ENCODE measurements at places on chromosomes 2 and 18.

DNA sequence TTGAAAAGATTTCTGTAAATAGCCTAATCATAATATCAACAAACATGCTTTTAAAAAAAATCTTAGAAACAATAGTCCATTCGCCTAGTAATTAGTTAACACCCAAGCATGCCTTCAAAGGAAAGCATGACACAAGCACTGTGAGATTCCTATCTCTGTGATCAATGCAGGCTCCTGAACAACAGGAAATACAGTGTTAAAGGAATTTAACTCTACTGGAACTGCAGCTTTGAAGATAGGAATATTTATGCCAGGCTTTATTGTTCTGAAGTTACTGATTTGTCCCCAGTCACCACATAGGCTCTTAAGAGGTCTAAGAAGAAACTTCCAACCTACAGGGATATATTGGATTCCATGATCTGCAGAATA lies 15.4 kb upstream of the FAM124B start:
- DNase-seq = no peak

DNA sequence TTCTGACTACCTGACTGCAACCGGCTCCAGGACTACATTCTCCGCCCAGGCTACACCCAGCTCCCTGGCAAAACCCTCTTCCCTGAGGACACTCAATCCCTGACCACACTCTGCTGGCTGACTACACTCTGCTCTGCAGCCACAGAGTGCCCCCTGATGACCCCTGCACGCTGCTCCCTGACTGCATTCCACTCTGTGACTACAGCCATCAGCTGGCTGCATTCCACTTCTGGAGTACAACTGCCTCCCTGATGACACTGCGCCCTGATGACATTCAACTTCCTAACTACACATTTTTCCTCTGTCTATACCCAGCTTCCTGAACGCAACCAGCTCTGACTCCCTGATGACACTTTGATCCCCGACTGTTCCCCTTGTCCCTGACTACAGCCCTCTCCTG lies 71.3 kb upstream of the NRXN1 start:
- DNase-seq = no peak

GRCh38 chr2:55296393-55296792 lies 27.4 kb upstream of the MTIF2 start:
- no peak for DNase-seq

DNA sequence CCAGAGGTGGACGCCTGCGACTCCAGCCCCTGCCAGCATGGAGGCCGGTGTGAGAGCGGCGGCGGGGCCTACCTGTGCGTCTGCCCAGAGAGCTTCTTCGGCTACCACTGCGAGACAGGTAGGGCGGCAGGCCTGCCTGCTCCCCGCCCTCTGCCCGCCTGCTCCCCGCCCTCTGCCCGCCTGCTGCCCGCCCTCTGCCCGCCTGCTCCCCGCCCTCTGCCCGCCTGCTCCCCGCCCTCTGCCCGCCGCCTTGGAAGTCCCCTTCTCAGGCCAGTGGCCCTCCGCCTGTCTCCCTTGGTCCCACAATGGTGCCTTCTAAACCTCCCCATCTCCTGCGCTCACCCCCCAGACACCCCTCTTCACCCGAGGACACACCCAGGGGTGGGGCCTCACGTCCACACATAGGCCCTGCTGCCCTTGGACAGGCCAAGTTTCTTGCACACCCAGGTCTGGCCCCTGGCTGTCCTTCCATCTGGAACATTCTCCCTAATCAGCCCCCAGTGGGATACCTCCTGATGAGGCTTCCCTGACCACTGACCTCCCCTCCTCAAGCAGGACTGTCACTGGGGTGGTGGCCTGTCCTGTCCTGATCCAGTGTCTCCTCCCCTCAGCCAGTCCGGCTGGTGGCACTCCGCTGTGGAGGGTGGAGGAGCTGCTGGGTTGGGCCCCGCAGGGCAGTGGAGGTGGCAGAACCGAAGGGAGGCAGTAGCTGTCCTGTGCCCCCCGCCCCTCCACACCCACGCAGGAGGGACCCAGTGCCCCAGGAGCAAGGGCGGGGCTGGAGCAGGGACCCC lies 37.9 kb downstream of the MTERF4 start:
- DNase-seq = no peak

DNA sequence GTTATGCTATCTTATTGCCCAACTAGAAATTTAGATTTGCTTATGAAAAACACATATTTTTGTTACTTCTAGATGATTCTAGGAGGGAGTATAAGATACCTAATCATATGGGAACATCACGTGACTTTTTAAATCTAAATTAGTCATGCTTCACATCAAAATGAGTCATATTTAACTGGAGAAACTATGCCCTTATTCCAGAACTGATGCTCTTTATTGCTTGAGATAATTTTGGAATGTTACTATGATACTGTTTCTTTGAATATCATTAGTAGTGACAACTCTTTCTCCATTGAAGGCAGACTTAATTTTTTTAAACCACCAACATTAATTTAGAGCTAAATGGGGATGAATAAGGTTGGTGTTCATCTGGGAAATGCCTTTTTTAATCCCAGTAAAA lies 19.9 kb upstream of the ELAC1 start:
- no peak for DNase-seq

DNA sequence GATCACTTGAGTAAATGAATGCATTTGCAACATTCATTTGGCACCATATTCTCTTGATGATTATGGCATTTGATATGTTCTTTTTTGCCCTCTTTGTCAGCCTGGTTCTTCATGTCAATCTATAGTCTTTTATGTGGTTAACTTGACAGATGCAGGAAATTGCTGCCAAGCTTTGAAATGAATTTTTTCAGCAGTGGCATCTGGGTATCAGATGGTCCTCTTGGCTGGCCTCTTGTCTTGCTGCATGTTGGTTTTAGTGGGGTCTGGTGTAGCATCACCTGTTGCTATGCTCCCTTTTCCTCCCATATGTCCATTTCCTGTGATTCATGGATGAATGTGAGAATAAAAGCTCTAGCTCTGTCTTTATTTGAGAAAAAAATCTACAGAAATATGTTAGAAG lies 119.9 kb downstream of the DPP4 start:
- no peak for DNase-seq

DNA sequence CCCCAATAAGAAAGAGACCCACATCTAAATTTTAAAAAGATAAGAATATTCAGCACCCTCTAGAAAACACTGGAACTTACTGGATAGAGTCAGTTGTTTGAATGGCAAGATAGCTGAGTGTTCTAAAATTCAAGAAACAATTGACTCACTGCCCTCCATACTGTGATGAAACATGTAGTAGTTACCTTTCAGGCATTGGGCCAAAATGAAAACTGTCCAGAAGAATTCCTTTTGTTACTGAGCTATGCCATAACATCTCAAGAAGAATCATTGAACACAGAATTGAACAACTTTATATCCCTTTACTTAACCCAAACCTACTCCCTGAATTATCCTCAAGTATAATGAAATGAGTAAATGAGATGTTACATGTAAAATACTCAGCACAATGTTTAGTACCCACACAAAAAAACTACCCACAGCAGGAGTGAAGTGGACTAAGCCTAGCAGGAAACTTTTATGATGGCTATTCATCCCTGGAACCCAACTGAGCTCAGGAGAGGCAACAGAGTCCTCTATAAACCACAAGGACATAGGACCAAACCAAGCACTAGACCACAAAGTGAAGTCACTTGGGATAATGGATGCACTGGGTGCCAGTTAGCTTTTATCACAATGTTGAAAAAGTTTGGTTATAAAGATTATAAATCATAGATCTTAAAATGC lies 32.7 kb downstream of the RBM43 start:
- no peak for DNase-seq

- DNase-seq = no peak
These were observed 230.5 kb downstream of the ZNF521 start for GRCh38 chr18:25121442-25121841.

GRCh38 chr2:48380208-48380607 lies 149.7 kb upstream of the STON1 start:
- no peak for DNase-seq

DNA sequence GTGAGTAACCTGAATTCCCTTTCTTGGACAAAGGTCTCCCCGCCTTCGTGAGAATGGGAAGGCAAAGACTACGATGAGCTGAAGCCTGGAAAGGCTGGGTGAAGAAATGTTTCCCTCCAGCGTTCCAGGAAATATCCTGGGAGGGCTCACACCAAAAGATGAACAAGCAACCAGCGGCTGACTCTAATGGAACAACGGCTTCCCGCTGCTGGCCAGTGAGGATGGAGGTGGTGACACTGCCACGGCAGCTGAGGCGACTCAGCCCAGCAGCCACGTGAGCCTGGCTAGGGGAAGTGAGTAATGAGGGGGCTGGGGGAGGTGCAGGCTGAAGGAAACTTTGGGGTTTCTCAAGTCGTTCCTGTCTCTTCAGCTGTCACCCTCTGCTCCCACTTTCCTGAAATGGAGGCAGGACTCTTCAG lies 105.0 kb upstream of the SMAD7 start:
- no peak for DNase-seq

DNA sequence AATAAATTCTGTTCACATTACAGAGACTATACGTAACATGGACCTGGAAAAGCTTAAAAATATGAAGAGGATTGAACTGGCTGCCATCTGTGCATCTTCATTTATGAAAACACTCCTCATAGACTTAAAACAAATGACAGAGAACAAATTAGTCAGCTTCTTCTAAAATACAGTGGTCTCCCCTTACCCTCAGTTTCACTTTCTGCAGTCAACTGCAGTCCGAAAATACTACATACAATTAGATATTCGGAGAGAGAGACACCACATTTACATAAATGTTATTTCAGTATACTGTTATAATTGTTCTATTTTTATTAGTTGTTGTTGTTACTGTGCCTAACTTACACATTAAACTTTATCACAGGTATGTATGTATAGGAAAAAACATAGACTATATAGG lies 6.5 kb downstream of the RNF103 start:
- DNase-seq = no peak

- DNase-seq = no peak
These were observed 162.3 kb upstream of the PID1 start for GRCh38 chr2:229433351-229433750.

- no peak for DNase-seq
These were observed 57.9 kb upstream of the CXCR4 start for GRCh38 chr2:136175868-136176267.

GRCh38 chr2:48059975-48060374 lies 153.7 kb upstream of the FBXO11 start:
- DNase-seq = no peak

GRCh38 chr2:128793404-128793803 lies 474.7 kb upstream of the HS6ST1 start:
- no peak for DNase-seq

DNA sequence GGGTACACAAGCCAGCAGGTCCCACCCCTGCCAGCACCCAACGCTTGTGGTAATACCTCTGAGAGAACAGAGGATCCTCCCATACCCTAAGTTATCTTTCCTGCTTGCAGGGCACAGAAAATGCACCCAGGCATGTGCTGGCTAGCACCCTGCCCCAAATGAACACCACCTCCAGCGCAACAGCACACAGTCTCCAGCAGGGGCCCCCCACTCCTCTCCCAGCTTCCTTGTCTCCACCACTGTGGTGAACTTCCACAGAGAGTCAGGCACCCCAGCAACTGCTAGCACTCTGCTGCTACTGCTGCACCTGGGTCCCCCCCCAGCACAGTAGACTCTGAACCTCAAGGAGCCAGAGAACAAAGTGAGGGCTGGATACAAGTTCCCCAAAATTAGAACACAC lies 216.8 kb upstream of the CNTNAP5 start:
- no peak for DNase-seq

GRCh38 chr2:203582468-203582867 lies 47.4 kb upstream of the RAPH1 start:
- DNase-seq = no peak

DNA sequence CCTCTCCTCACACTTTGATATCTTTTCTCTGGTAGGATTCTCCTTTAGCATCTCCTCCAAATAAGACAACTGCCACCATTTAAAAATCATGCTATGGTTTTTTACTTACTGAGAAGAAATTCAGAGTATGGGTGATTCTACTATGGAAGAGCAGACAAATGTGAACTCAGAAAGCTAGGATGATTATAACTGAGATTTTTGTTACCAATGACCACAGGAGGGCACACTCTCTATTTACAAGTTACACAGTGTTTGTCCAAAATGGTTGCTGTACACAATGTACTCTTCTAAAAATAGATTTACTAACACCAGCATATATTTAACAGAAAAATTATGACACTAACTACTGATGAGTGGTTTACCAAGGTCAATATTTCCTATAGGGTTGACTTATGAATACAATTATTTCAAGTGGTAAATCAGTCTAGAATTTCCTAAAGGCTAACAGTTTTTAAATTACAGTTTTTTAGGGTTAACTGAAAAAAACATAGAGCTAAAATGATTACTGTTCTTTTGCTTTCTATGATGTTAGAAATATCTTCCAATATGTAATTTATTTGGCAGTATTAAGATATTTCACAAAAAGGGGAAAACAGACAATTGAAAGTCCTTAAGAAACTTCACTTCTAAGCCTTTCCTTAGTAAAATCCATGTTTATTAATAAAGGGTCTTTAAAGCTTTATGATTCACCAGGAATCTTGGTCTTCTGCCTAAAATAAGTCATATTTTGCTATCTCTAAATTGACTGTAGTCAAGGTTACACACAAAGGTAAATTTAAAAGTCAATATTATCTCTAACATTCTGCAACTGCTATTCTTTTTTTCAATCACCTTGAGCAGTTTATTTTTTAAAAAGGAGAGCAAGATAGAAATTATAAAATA lies 57.2 kb downstream of the MAP4K3 start:
- peak; percentile 30 for DNase-seq

- no peak for DNase-seq
These were observed 863.7 kb upstream of the VRK2 start for GRCh38 chr2:57182916-57183315.

DNA sequence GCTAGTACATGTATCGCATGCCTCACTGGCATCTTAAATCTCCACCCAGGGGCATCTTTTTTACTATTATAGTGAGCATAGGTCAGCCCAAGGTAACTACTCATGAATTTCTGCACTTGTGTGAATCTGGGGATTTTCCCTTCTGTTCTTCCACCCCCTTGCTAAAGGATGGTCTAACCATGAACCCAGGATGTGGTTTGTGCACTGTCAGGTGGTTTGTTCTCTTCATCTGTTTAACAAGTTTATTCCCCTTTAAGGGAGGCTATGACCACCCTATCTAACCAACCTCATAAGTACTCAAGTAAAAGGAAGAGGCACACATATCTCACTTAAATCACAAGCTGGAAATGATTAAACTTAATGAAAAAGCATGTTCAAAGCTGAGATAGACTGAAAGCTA lies 243.0 kb downstream of the RPRM start:
- no peak for DNase-seq

DNA sequence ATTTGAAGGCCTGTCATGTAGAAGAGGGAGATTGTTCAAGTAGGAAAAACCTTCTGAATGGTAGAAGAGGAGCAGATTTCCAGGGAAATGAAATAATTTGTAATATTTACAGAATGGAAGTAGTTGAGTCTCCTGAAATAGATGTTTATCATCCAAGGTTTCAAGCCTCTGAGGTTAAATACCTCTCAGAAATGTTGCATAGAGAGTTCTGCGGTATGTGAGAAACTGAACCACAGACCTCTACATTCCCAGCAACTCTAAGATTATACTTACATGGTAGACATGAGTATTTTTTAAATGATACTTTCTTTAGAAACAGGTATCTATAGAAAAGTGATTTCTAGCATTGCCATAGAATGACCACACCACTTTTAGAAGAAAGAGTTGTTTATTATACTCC lies 379.8 kb upstream of the FANCL start:
- DNase-seq = no peak

- no peak for DNase-seq
These were observed 58.6 kb upstream of the OTOF start for GRCh38 chr2:26536371-26537068.
